ENCODE measurements at places on chromosomes 7 and 10.

DNA sequence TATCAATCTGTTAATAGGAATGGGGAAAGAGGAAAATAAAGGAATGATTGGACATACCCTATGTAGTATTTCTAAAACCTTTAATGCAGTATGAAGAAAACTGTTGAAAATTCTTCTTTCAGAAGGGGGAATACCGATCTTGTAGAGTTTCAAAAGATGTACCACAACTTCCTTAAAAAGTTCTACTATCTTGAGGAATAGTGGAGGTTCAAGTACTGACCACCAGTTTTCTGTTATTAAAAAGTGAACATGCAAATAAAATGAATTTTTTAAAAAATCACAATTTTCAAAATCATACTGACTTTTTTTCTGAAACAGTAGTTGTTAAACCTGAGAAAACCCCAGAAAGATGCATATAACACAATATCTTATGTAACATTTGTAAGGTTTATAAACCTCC lies 86.5 kb downstream of the HERC4 start:
- DNase-seq: no peak

DNA sequence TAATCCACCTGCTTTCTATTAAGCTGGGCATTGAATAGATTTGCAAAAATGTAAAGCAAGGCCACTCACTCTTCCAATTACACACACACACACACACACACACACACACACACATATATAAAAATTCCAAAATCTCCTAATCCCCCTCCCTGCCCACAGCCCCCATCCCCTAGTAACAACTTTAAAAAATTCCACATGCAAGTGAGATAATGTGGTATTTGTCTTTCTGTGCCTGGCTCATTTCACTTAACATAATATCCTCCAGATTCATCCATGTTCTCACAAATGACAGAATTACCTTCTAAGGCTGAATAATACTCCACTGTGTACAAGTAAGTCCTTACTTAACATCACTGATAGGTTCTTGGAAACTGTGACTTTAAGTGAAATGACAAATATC lies 24.2 kb downstream of the SH2D4B start:
- no peak for DNase-seq

- DNase-seq: no peak
These were observed 3.0 kb downstream of the PGAM2 start for GRCh38 chr7:44062180-44062902.

GRCh38 chr10:119431034-119431772 lies 111.3 kb downstream of the RGS10 start:
- DNase-seq: no peak

GRCh38 chr7:42161110-42161509 lies 75.9 kb downstream of the GLI3 start:
- no peak for DNase-seq

GRCh38 chr7:8499128-8499527 lies 65.7 kb downstream of the NXPH1 start:
- DNase-seq: no peak

Data from iris pigment epithelial cell (primary cell).